ENCODE measurements at places on chromosomes 1 and 21. TPM values are rescaled to one million over a fixed set of nuclear protein-coding genes. Genes with fewer than 3 reads are reported as not detected.
A peak's percentile ranks its signal among the peaks of the same experiment; 100 is the strongest.

The MEAF6 gene
- total RNA-seq, result 64.5 TPM

The NCAM2 gene
- 0.83 TPM for total RNA-seq

The MLLT11 gene
- total RNA-seq, result 11.3 TPM

The CCDC181 gene
- 3.1 TPM for total RNA-seq

DNA sequence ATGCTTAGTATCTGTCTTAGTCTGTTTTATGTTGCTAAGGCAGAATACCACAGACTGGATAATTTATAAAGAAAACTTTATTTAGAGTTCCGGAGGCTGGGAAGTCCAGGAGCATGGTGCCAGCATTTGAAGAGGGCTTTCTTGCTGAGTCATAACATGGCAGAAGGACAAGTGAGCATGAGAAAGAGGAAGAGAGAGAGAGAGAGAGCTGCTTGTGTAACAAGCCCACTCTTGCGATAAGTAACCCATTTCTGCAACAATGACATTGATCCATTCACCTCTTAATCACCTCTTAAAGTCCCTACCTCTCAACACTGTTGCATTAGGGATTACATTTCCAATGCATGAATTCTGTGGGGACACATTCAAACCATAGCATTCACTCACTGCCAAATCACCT is 11.7 kb upstream of the MYOCOS start:
- DNase-seq, result no peak

DNA sequence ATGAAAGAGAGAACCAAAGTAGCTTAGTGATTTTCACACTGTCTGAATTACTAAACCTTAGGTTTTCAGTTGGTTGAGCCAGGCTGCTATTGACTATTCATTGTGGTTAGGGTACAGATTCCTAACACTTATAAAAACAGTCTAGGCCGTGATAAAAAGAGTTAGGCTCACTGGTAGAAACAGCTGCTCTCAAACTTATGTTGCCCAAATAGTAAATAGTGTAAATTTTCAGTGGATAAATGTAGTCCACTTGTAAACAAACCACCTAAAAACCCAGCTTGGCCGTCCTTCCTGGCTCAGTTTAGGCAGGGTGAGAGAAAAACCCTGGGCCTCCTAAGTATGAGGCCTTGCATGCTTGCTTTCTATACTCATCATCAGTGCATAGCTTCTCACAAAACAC is 34.9 kb downstream of the ARID1A start:
- DNase-seq, result no peak

DNA sequence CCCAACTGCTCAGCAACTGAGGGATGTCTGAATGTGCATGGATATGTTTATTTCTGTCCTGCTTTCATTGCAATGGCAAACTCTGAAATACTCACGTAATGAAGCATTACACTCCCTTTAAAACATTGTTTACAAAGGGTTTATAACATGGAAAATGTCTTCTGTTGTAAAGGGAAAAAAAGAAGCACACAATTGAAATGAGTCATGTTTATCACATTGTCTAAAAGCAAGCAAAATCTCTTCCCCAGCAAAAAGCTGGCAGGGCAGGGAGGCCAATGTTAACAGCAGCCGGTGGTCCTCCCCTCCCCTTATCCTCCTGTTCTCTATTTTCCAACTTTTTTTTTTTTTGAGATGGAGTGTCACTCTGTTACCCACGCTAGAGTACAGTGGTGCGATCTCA is 3.9 kb upstream of the EFNA1 start:
- DNase-seq, result no peak

DNA sequence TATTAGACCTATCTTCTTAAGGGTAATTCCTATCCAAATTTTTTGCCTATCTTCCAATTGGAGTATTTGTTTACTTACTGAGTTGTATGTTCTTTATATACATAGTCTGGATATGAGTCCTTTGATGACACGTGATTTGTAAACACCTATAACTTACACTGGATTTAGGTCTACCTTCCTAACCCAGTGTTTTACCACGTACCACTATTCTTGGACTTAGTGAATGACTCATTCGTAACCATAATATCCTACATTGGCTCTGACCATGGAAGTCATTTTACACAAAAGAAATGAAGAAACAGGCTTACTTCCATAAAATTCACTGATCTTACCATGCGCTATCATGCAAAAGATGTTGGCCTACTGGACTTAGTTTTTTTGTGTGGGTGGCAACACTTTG is 23.9 kb upstream of the ZZZ3 start:
- DNase-seq, result no peak

DNA sequence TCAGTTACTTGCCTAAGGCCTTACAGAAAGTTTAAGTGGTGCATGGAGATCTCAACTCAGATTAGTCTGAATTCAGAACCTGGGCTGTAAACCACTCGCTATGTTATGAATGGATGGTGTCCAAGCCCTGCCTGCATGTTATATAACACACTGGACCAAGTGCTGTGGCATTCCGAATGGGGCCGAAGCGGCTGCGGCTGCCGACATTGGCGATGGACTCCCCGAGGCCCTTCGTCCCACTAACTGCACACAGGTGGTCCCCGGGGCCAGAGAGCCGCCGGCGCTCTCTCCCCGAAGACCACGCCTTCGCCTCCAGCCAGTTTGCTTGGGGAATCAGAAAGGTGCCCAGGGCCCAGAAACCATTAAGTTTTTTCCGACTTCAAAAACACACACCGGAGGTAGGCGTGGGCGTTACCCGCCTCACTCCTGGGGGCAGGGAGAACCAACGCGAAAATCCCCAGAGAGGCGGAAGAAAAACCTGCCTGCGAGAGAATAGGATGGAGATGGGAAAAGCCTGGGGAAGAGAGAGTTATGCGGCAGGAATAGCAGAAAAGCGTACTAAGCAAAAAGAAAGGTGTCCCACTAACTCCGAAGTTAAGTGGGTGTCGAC is 579 bp upstream of the TENT5C start:
- peak; percentile 62 for DNase-seq

- peak; percentile 87 for DNase-seq
Measured at GRCh38 chr1:160081261-160081936, at the start of gene KCNJ9. KCNJ9 (plus strand) TSS chr1:160081538; CDS start chr1:160084031, 2,493 bp downstream.

DNA sequence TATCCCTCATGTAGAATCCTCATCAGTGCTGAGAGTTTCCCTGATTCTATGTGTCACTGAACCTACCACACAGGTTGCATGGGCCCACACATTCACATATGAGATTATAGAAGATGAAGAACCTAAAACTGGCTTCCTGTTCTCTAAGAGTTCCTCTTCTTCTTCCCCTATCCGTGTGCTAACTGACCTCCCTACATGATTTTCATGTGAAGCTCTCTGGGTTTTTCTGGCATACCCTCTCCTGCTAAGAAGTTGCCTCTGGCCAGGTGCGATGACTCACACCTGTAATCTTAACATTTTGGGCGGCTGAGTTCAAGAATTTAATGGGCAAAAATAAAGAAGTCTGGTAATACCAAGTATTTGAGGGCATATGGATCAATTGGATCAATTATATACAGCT is 5.5 kb upstream of the CD244 start:
- no peak for DNase-seq

- peak; percentile 24 for DNase-seq
Measured at GRCh38 chr1:216566641-216567205, 143.5 kb upstream of the USH2A start.

DNA sequence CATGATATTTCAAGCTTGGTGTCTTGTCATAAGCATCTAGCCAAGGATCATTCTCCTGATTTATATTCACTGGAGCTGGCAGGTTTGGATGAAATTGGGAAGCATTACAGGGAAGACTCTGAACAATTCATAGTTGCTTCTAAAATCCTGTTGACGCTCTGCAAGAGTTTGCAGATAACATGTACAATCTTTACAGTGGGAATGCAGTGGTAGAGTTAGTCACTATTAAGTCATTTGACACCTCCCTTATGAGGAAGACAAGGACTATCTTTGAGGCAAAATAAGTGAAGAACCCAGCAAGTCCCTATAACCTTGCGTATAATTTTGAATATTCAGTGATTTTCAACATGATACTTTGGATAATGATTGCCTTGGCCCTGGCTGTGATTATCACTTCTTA is 45.3 kb upstream of the CRB1 start:
- DNase-seq, result no peak

DNA sequence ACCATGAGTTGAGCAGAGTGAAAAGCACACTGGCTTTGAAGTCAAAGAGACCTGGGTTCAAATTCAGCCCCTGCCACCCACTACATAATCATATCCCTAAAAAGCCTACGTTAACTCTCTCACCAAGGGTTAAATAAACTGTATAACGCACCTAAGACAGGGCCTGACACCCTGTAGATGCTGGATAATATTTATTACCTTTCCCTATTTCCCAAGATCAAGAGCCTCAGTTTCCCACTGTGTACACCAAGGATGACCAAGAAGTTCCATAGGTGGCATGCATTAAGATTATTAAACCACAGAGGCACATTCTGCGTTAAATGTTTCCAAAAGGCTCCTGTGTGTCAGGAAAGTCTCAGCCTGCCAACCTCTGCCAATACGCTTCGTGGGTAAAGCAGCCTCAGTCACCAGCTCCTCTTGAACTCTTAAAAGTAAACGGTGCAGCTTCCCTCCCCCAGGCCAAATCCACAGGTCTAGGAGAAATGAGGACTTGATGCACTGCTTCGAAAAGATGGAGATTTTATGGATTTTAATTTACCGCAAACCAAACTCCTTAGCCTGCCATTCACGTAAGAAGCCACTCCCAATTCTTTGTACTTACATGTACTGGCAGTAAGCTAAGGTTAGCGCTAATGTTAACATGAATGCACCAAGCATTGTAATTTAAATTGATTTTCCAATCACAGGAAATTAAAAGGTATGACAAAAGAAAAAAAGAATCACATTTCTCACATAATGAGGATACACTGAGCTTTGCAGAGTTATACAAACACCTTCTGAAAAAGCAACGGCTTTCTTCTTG is 2.6 kb downstream of the USP24 start:
- peak; percentile 40 for DNase-seq

Measured in GM23338 (cell line).